ENCODE measurements at places on chromosomes 6 and 20.

DNA sequence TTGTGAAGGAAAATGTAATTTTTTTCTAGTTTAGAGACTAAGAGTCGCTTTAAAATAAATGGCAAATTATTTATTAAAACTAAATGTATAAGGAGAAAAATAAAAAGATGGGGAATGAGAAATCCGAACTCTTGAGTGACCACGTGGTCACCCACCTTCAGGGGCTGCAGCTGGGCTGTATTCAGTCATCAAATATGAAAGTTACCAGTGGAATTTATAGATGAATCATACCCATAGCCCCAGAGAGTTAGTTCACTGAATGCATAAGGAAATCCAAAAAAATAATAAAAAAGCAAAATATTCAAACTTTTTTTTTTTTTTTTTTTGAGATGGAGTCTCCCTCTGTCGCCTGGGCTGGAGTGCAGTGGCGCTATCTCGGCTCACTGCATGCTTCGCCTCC lies 947.7 kb upstream of the ADGRB3 start:
- no peaks in the 10 kb centered on the region for H3K4me1 ChIP-seq
- no peak overlapping the region for H3K27ac ChIP-seq
- no peak overlapping the region for H3K4me3 ChIP-seq
- no peak for DNase-seq

- H3K27ac ChIP-seq = peak overlapping the region; percentile 40
- H3K27me3 ChIP-seq = no peaks in the 10 kb centered on the region
- DNase-seq = no peak
- H3K4me3 ChIP-seq = peak overlapping the region; percentile 0
Measured at GRCh38 chr6:16320533-16321340, 82.3 kb downstream of the GMPR start.

DNA sequence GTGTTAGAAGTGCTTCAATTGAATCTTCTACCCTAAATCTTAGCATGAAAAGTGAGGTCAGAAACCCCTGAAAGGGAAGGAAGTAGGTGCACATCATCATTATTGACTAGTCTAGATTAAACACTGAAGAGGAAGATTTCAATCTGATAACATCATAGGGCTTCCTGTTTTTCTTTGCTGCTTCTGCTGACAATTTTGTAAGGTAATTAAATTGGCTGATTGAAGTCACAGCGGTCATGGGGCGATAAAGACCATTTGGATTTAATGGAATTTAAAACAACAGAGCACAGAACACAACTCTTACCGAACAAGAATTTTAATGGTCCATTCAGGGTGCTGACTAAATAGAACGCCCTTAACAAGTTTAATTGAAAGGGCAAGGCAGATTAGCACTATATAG lies 11.3 kb downstream of the GRIK2 start:
- no peak overlapping the region for H3K4me3 ChIP-seq
- H3K4me1 ChIP-seq = no peaks in the 10 kb centered on the region
- no peak overlapping the region for H3K27ac ChIP-seq

GRCh38 chr6:48449002-48449401 lies 338.0 kb upstream of the PTCHD4 start:
- H3K4me3 ChIP-seq = no peak overlapping the region
- H3K27ac ChIP-seq = no peak overlapping the region
- H3K27me3 ChIP-seq = no peaks in the 10 kb centered on the region
- no peaks in the 10 kb centered on the region for H3K4me1 ChIP-seq
- DNase-seq = no peak

GRCh38 chr6:55594442-55594841 lies 15.4 kb upstream of the HMGCLL1 start:
- H3K36me3 ChIP-seq = no peaks in the 10 kb centered on the region
- H3K27me3 ChIP-seq = no peaks in the 10 kb centered on the region
- no peaks in the 10 kb centered on the region for H3K4me1 ChIP-seq
- no peak overlapping the region for H3K27ac ChIP-seq

DNA sequence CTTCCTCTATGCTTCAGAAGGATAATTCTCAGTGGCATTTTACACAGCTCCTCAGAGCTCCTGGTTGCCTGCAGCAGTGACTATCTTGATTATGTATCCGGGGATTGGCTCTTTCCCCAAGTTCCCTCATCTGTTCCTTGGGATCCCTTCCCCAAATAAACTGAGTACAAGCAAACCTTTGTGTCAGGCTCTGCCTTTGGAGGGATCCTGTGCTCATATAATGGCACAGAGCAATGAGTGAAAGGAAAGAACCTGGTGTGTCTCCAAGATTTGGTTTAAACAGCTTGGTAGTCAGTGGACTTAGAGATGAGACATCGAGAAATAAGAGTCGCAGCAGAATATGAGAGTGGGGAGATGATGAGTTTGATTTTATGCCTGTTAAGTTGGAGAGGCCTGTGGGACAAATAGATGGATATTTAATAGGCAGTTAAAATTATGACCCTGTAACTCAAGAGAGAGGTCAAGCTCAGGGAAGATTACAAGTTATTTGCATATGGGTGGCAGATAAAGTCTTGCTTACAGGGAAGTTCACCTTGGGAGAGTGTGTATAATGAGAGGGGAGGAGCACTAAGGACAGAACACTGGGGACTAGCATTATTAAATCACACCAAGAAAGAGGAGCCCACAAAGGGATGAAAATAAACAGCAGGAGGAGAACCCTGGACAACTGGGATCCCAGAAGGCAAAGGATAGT lies 44.1 kb upstream of the GCLC start:
- no peak for DNase-seq
- H3K27me3 ChIP-seq = no peaks in the 10 kb centered on the region
- no peak overlapping the region for H3K4me3 ChIP-seq
- no peaks in the 10 kb centered on the region for H3K36me3 ChIP-seq
- no peak overlapping the region for H3K27ac ChIP-seq
- no peaks in the 10 kb centered on the region for H3K4me1 ChIP-seq

GRCh38 chr20:58053391-58054055 lies 174.9 kb downstream of the ANKRD60 start:
- peaks cover 6% of the 10 kb centered on the region for H3K4me1 ChIP-seq
- H3K36me3 ChIP-seq = no peaks in the 10 kb centered on the region
- no peaks in the 10 kb centered on the region for H3K27me3 ChIP-seq
- no peak for DNase-seq

- no peaks in the 10 kb centered on the region for H3K27me3 ChIP-seq
- no peak overlapping the region for H3K4me3 ChIP-seq
- no peaks in the 10 kb centered on the region for H3K4me1 ChIP-seq
- no peak overlapping the region for H3K27ac ChIP-seq
- H3K36me3 ChIP-seq = no peaks in the 10 kb centered on the region
- DNase-seq = no peak
Measured at GRCh38 chr6:25788305-25788922, 33.9 kb downstream of the SLC17A4 start.

DNA sequence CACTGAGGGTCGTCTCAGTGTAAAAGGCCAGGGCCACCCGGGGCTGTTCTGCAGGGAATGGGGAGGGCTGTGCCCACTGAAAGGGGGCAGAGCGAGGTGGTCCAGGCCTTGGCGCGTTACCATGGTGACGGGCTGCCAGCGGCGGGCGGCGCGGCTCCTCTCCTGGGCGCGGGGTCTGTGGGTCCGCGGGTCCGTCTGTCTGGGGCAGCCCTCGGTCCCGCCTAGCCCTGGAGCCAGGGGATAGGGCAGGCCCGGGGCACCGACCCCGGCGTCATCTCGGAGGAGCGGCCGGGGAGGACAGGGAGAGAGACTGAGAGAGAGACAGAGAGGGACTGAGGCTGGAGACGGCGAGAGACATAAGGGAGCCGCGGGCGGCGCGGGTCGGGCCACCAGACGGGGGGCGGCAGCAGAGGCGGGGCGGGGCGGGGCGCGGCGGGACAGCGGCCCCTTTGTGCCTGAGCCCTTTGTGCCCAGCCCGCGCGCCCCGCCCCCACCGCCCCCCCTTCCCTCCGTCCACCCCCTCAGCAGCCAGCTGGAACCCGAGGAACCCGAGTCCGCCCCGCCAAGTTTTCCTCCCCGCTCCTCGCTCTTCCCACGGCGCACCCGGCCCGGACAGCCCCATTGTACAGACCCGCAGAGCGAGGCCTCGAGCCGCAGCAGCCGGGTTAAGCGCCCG lies at the start of gene KIAA1755:
Gene KIAA1755 (minus strand): TSS at position 358 of the 676 bp plus-strand sequence. CDS start 235 bp downstream, at position 123.
- H3K4me3 ChIP-seq = peak within 1 kb of the TSS; percentile 42
- no peak for DNase-seq
- peaks cover 7% of the 10 kb centered on the region for H3K4me1 ChIP-seq
- H3K27ac ChIP-seq = peak within 1 kb of the TSS; percentile 51
- no peaks in the 10 kb centered on the region for H3K36me3 ChIP-seq
- H3K27me3 ChIP-seq = peaks cover 20% of the 10 kb centered on the region

- H3K4me3 ChIP-seq = no peak overlapping the region
- peaks cover 4% of the 10 kb centered on the region for H3K36me3 ChIP-seq
- H3K27ac ChIP-seq = no peak overlapping the region
Measured at GRCh38 chr6:119323931-119324330, 25.6 kb downstream of the MAN1A1 start.
